Adrenal gland (tissue), 19 donors: ENCODE measurements at places on chromosomes 16 and 17. TPM values are rescaled to one million over a fixed set of nuclear protein-coding genes. Genes with fewer than 3 reads are reported as not detected.
A peak's percentile ranks its signal among the peaks of the same experiment; 100 is the strongest.

DNA sequence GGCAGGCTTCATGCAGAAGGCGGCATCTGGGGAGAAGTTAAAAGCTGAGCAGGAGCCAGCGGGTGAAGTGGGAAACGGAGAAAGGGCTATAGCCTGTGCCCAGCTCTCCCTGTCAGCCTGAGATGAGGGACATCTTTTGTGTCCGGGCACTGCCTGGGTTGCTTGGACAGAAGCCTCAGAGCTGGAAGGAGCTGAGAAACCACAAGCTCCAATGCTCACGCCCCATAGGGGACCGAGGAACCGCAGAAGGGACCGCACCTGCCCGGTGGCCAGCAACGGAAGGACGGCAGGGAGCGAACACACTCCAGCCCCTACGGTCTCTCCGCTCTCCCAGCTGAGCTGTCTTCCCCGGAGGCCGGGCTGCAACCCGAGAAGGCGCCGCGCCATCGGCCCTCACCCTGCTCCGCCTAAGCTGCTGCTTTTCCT, 175.8 kb downstream of the NPIPB11 start:
- DNase-seq, result no peak
- no peaks in the 10 kb centered on the region for H3K36me3 ChIP-seq
- H3K27ac ChIP-seq, result no peak overlapping the region
- H3K4me1 ChIP-seq, result no peaks in the 10 kb centered on the region

DNA sequence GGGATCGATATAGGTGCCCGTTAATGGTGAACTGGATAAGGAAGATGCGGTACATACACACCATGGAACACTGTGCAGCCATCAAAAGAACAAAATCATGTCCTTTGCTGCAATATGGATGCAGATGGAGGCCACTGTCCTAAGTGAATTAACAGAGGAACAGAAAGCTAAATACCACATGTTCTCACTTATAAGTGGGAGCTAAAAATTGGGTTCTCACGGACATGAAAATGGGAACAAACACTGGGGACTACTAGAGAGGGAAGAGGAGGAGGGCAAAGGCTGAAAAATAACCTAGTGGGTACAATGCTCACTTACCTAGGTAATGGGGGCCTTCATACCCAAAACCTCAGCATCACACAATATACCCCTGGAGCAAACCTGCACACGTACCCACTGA, 302.6 kb downstream of the XYLT1 start:
- no peaks in the 10 kb centered on the region for H3K36me3 ChIP-seq
- H3K4me1 ChIP-seq, result peaks cover 9% of the 10 kb centered on the region
- H3K27me3 ChIP-seq, result no peaks in the 10 kb centered on the region
- H3K4me3 ChIP-seq, result no peak overlapping the region
- no peak for DNase-seq

DNA sequence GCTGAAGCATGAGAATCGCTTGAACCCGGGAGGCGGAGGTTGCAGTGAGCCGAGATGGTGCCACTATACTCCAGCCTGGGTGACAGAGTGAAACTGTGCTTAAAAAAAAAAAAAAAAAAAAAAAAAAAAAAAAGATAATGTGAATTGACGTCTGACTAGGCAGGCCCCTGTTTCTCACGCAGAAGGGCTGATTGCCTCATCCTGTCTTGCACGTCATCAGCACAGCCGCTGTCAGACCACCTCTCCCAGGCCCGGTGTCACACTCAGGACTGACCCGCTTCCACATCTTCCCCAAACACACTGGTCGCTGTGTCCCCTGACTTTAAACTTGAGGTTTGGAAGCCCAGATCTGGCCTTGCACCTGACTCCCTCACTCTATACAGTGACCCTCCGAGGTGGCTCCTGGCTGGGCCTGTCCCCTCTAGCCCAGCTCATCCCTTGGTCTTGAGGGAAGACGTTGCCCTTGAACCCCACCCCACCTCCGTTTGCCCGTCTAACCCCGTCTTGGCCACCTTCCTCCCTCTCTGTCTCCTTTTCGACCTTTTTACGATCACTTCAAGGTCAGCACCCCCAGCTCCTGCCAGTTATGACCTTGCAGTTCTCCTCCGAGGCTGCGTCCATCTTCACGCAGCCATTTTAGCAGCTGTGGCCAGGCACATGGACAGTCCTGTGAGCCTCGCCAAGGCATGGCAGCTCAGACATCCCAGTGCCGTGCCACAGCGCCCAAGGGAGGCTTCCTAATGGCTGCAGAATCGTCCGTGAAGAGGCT, 149.9 kb upstream of the PLCG2 start:
- no peaks in the 10 kb centered on the region for H3K27me3 ChIP-seq
- peak overlapping the region; percentile 41 for H3K27ac ChIP-seq
- H3K4me1 ChIP-seq, result peaks cover 29% of the 10 kb centered on the region
- peak; percentile 62 for DNase-seq

DNA sequence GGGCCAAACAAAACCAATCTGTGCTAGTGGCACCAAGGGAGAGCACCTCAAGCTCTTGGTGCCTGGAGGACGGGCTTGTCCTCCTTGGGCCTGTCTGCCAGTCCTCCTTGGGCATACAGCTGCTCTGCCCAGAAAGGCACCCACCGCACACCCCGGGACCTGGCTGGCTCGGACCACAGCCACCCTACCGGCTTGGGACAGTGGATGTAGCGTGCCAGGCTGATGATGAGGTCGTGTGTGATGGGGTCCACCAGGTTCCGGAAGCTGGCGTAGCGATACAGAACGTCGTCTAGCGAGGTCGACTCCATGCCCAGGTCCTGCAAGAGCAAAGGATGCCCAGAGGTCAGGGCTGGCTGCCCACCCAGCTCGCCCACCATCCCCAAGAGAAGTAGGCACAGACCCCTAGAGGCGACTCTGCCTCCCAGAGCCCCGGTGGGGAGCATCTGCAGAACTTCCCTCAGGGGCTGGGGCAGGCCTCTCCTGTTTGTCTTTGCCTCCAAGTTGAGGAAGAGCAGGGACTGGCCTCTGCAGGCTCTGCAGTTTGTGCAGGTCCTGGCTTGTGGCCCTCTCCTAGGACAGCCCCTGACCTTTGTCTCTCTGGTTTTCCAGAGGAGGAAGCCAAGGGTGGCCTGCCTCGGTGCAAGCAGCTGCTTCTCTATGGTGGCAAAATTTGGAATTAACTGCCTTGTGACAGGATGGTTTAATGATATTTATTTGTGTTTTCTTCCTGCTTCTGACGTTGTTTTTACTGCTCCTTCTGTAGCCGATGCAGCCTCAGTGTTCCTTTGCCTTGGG, 29.7 kb downstream of the LRRC75A start:
- H3K36me3 ChIP-seq, result peaks cover 3% of the 10 kb centered on the region
- DNase-seq, result no peak
- H3K27ac ChIP-seq, result peak overlapping the region; percentile 82
- H3K27me3 ChIP-seq, result no peaks in the 10 kb centered on the region
- H3K4me1 ChIP-seq, result peaks cover 57% of the 10 kb centered on the region

DNA sequence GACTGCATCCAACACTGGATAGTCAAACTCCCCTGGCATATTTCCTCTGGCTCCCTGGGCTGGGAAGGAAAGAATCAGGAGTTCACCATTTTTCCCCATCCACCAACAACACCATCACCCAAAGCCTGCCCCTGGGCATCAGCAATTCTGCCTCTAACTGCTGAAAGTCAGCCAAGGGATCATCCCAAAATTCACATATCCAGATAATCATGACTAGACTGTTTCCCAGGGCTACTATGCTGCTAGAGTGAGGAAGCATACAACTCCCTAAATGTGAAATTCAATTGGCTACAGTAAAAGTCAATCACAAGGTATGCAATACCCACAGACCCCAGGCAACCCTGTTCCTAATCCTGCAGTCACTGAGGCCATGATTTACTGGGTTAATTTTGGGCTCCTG, 230.6 kb downstream of the C16orf95 start:
- H3K27me3 ChIP-seq, result no peaks in the 10 kb centered on the region
- no peak overlapping the region for H3K4me3 ChIP-seq
- DNase-seq, result no peak
- H3K4me1 ChIP-seq, result no peaks in the 10 kb centered on the region

DNA sequence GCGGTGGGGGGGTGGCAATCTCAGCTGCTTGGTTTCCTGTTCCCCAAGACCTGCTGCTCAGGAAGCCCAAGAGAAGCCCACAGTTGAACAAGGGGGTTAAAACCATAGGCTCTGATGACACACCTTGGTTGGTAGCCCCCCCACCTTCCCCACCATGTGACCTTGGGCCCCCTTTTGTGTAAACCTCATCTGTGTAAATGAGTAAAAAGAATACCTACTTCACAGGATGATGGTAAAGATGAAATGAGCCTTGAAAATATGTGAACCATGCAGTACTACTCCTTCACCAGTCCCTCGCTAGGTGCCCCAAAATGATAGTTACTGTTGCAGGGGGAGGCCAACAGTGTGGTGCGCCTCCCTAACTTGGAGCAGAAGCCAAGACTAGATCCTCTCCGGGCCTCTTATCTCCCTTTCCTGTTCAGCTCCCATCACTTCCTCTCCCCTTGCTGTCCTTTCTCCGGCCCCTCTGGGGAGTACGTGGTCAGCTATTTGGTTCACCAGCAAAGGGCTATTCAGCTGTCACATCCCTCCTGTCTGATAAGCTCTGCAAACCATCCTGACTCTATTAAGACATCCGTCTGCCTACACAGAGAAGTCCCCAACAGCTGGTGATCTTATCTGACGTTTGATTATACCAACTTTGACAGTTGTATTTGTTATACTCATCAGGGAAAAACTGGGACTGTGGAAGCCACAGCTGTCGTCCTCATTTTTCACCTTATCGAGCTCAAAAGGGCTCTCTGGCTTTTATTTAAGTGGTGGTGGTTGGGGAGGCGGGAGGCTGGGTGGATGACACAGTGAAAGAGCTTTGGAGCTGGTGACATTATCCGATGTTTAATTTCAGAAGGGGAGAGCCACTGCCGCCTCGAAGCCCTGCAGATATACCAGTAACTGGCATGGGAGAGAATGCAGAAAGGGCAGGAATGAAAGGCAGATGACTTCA, 19.9 kb downstream of the DCAKD start:
- peak overlapping the region; percentile 26 for H3K27ac ChIP-seq
- no peak for DNase-seq
- H3K4me3 ChIP-seq, result no peak overlapping the region
- H3K36me3 ChIP-seq, result no peaks in the 10 kb centered on the region

DNA sequence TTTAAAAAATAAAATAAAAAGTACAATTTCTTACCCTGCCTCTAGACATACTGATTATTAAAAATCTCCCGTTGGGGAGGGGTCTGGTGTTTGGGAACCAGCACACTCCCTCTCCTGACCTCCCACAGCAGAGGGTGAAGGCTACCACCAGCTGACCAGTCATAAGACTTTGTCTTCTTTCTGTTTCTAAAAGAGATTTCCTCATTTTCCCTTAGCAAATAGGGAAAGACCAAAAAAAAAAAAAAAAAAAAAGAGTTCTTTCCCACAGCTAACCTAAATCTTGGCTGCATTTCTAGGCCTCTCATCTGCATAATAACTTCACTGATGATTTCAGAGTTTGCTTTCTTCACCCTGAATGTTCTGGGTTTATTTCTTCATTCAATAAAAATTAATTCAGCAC, 30.3 kb downstream of the CDK5RAP3 start:
- no peaks in the 10 kb centered on the region for H3K27me3 ChIP-seq
- no peak overlapping the region for H3K4me3 ChIP-seq
- no peaks in the 10 kb centered on the region for H3K36me3 ChIP-seq
- H3K4me1 ChIP-seq, result peaks cover 15% of the 10 kb centered on the region
- peak overlapping the region; percentile 82 for H3K27ac ChIP-seq

DNA sequence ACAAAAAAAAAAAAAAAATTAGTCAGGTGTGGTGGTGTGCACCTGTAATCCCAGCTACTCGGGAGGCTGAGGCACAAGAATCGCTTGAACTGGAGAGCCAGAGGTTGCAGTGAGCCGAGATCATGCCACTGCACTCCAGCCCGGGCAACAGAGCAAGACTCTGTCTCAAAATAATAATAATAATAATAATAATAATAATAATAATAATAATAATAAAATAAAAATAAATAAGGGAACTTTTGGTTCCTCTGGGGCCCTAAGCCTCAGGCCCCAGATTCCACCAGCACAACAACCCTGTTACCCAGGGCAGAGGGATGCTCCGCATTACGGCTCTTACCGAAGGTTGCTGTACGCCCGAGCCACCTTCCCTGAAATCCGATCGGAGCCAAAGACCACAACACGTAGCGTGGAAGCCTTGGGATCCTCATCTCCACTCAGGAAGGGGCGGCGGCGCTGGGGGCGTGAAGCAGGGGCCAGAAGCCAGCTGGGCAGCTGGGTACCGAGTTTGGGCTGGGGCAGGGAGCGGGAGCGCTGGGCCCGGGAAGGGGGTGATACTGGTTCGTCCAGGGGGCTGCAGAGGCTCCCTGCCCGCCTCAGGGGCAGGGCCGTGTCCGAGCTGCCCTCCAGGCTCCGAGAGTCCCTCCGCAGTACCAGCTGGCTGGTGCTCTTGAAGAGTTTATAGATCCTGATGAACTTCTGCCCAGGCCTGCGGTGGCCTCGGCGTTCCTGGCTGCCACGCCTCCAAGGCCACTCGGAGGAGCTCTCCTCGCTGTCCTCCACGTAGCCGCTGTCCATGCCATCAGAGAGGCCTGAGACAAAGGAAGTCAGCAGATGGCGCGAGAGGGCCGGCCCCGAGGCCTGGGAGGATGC, 20.6 kb upstream of the PIK3R6 start:
- no peak overlapping the region for H3K4me3 ChIP-seq
- H3K27ac ChIP-seq, result no peak overlapping the region
- no peaks in the 10 kb centered on the region for H3K27me3 ChIP-seq
- DNase-seq, result peak; percentile 82
- H3K36me3 ChIP-seq, result no peaks in the 10 kb centered on the region

DNA sequence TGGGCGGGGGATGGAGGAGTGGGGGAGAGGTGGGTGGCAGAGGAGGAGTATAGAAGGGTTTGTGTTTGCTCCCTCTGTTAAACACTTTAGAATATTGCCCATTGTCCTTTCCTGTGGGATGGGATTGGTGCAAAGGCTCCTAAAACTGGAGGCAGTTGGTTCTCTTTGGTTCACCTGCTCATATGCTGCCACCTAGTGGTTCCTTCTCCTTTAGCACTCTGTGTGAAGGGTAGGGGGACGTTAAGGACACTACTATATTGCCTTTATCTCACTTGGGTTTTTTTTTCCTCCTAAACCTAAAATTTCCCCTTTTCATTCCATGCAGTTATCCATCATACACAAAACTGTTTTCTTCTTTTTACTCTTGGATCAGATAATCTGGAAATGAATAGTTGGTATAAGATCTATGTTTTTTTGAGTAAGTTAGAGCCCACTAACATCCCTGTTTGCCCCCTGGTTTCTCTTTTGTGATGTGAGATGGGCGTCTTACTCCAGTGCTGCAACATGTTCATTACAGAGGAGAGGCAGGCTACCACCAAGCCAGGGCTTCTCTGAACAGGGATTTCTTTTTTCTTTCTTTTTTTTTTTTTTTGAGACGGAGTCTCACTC, 23.8 kb downstream of the SNX11 start:
- no peak overlapping the region for H3K4me3 ChIP-seq
- H3K36me3 ChIP-seq, result no peaks in the 10 kb centered on the region
- H3K27me3 ChIP-seq, result no peaks in the 10 kb centered on the region
- peak; percentile 79 for DNase-seq
- no peak overlapping the region for H3K27ac ChIP-seq
- no peaks in the 10 kb centered on the region for H3K4me1 ChIP-seq

- no peak overlapping the region for H3K27ac ChIP-seq
- DNase-seq, result no peak
- no peak overlapping the region for H3K4me3 ChIP-seq
- H3K4me1 ChIP-seq, result peaks cover 10% of the 10 kb centered on the region
- H3K27me3 ChIP-seq, result no peaks in the 10 kb centered on the region
- no peaks in the 10 kb centered on the region for H3K36me3 ChIP-seq
These were observed 3.0 kb upstream of the CMTM2 start for GRCh38 chr16:66576296-66576695.

GRCh38 chr17:72346306-72346705, 225.5 kb downstream of the SOX9 start:
- no peak overlapping the region for H3K4me3 ChIP-seq
- no peak overlapping the region for H3K27ac ChIP-seq
- no peaks in the 10 kb centered on the region for H3K4me1 ChIP-seq
- H3K36me3 ChIP-seq, result no peaks in the 10 kb centered on the region

The ZSCAN10 gene
- total RNA-seq, result not detected

The MT1A gene
- 19.4 TPM for total RNA-seq

The ANKFN1 gene
- total RNA-seq, result 0.53 TPM

The SLC47A1 gene
- 254 TPM for total RNA-seq

The SP2 gene
- total RNA-seq, result 7.6 TPM

The MYOCD gene
- total RNA-seq, result 2.0 TPM
